ENCODE measurements at places on chromosomes 3 and 15. TPM values are rescaled to one million over a fixed set of nuclear protein-coding genes. Genes with fewer than 3 reads are reported as not detected.
A peak's percentile ranks its signal among the peaks of the same experiment; 100 is the strongest.

DNA sequence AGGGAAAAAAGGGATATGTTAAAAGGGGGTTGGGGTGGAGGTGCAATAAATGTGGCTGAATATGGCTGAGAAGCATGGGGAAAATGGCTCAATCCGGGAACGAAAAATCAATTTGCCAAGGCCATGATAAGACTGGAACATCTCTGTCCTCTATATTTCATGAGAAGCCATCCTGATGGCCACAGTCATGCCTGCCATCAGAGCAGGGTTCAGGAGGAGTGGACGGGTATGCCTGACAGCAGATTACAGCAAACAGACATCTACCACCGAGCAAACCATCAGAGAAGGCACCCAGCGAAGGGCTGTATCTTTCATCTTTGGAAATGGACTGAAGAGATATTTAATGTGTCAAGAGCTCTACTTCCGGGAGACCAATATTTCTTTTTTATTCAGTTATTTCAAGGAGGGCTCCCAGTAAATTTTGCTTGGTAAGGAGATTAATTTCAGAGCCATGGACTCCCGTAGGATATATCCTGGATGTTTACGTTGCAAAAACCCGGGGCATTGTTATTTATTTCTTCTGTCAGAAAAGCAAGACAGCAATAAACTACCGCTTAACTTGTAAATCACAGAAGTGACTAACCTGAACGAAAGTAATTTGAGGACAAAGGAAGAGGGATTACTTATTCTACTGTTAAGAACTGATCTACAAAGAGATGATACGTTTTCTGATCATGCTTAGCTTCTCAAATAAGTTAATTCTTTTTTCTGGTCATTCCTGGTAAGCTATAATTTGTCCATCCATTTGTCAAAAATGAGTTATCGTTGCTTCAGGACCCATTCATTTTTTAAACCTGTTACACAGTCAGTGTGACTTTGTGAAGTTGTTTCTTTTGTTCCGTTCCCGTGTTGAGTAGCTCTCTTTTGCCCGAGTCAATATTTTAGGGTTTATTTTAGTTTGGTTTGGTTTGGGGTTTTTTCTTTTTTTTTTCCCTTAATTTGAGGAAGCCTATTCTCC lies 80.6 kb upstream of the CHD2 start:
- peaks cover 58% of the 10 kb centered on the region for H3K4me1 ChIP-seq
- H3K27me3 ChIP-seq, result no peaks in the 10 kb centered on the region
- no peaks in the 10 kb centered on the region for H3K36me3 ChIP-seq
- peak overlapping the region; percentile 86 for H3K4me3 ChIP-seq
- H3K27ac ChIP-seq, result peak overlapping the region; percentile 96
- no peak for DNase-seq

GRCh38 chr3:141127344-141128125 lies 76.4 kb downstream of the SPSB4 start:
- no peak overlapping the region for H3K4me3 ChIP-seq
- DNase-seq, result no peak
- no peak overlapping the region for H3K27ac ChIP-seq

Gene PCYT1A
- 54.7 TPM for total RNA-seq

Gene PTH1R
- total RNA-seq, result not detected

DNA sequence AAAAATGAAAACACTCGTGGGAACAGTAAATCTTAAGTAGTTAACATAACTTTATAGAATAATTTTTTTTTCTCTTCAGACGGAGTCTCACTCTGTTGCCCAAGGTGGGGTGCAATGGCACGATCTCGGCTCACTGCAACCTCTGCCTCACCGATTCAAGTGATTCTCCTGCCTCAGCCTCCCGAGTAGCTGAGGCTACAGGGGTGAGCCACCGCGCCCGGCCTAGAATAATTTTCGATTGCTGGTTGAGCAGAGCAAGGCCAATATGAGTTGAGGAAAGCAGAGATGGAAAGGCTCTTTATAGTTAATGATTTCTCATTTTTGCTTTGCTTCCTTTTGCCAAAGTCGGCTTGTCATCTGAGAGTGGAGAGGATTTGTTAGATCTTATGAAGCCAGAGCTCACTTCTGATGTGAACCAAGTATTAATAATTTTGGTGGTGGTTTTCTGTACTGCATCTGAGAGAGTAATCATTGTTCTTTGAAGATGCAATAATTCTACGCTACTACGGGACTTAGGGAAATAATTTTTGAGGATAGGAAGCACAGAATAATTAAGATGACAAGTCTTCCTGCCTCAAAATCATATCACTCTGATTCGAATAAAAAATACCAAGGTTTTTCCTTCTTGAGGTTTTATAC lies 1.6 kb upstream of the GOLM2 start:
- H3K36me3 ChIP-seq, result peaks cover 10% of the 10 kb centered on the region
- peaks cover 9% of the 10 kb centered on the region for H3K27me3 ChIP-seq
- no peak for DNase-seq
- H3K4me1 ChIP-seq, result peaks cover 44% of the 10 kb centered on the region
